NCI-H1092 treated with DMSO at 0.1 percent for 48 hours (cell line): ENCODE measurements at places on chromosomes 3 and 15.

GRCh38 chr3:187136936-187137335, 2.4 kb downstream of the RPL39L start:
- DNase-seq: no peak

GRCh38 chr3:112604536-112604935, 36.4 kb downstream of the CCDC80 start:
- no peak for DNase-seq

DNA sequence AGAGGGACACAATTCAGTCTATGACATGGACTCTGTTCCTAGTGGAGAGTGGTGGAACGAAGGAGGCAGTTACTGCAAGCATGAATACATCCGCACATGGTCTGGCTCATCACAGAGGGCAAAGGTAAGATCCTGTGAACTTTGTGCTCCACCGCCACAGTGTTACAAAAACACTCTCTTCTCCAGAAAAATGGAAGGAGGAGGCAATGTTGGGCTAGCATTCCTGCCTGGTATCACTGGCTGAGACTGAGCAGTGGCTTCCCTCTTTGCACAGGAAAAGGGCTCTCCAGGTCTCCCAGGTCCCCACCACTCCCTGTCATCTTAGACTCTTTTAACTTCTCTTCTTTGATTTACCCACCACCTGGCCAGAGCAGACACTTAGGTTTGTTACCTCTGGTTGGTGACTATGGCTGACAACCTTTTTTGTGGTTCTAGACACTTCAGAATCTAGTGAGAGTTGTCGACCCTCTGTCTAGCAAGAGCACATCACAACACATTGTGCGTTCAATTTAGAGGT, 1.5 kb upstream of the EEFSEC start:
- DNase-seq: no peak

GRCh38 chr15:38202361-38202760, 50.3 kb upstream of the SPRED1 start:
- no peak for DNase-seq

- DNase-seq: no peak
These were observed 74.4 kb downstream of the DHX30 start for GRCh38 chr3:47877290-47877689.

DNA sequence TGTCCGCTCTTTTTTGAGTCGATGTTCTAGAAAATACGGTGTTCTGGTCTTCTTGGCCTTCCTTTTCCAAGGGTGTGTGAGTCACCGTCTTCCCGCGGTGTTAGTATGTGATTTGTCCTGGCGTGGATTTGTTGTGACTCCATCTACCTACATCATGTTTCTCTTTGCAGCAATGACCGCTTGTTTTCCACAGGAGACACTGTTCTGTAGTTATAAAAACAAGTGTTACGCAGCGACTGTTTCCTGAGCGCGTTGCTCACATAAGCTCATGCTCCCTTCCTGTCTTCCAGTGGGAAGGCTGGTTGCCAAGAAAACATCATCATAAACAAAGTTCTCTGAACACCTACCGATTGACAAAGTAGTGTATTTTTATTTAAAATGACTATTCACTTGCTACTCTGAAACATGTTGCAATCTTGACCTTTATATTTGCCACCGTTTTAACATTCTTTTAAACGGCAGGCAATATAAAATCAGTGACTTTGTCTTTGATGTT, 19.0 kb downstream of the USP13 start:
- DNase-seq: no peak

DNA sequence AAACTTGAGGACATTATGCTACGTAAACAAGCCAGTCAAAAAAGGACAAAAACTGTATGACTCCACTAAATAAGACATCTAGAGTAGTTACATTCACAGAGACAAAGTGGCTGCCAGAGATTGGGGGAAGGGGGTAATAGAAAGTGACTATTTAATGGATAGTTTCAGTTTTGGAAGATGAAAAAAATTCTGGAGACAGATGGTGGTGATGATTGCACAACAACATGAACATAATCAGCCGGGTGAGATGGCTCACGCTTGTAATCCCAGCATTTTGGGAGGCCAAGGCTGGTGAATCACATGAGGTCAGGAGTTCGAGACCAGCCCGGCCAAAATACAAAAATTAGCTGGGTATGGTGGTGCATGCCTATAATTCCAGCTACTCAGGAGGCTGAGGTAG, 40.6 kb downstream of the DPP8 start:
- no peak for DNase-seq
